ENCODE measurements at places on chromosomes 5 and 9. TPM values are rescaled to one million over a fixed set of nuclear protein-coding genes. Genes with fewer than 3 reads are reported as not detected.

The TLX3 gene
- total RNA-seq: not detected

The IFNA21 gene
- total RNA-seq: not detected

The PCDHA3 gene
- total RNA-seq: 0.18 TPM

The LRRC19 gene
- not detected for total RNA-seq

The GPX8 gene
- 78.1 TPM for total RNA-seq

The CNTNAP3 gene
- 2.9 TPM for total RNA-seq

The OR1J2 gene
- total RNA-seq: not detected

The IL9 gene
- total RNA-seq: not detected

The DDX4 gene
- total RNA-seq: 0.04 TPM

All from muscle of leg (tissue), 16 donors.